ENCODE measurements at places on chromosomes 11 and 22. TPM values are rescaled to one million over a fixed set of nuclear protein-coding genes. Genes with fewer than 3 reads are reported as not detected.

- no peak for DNase-seq
Observed at GRCh38 chr11:33984682-33985389, 66.7 kb upstream of the CAPRIN1 start.

- peak; percentile 41 for DNase-seq
Observed at GRCh38 chr11:61999141-61999975, 31.9 kb upstream of the FTH1 start.

GRCh38 chr11:128963744-128964325, 21.2 kb upstream of the TP53AIP1 start:
- no peak for DNase-seq

DNA sequence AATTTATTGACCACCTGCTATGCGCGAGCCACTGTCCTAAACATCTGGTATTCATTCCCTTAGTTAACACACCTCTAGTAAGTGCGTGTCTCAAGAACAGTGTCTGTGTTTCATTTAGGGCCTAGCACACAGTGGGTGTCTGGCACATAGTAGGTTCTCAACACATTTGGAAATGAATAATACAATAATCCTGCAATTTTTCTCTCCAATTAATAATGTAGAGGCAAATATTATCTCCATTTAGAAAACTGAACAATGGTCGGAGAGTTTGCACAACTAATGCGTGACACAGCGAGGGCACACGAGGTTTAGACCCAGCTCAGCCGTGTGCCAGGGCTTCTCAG, 4.0 kb upstream of the NCF4 start:
- no peak for DNase-seq

DNA sequence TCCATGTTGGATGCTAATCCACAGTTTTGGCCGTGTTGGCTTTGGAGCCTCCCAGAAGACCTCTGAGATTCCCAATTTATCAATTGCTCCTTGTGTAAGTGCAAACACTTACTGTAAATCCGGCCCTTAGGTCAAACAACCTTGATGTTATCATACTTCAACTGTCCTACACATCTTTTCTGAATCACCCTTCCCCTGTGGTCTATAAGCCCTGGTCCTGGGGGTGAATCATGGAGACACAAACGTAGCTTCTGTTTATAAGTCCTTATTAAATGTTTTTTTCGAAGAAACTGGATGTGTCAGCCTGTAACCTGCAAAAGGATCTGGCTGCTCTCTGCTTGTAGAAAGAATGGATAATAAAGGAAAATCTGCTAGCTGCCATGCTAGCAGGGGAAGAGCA, 1.7 kb upstream of the IL10RA start:
- no peak for DNase-seq

DNA sequence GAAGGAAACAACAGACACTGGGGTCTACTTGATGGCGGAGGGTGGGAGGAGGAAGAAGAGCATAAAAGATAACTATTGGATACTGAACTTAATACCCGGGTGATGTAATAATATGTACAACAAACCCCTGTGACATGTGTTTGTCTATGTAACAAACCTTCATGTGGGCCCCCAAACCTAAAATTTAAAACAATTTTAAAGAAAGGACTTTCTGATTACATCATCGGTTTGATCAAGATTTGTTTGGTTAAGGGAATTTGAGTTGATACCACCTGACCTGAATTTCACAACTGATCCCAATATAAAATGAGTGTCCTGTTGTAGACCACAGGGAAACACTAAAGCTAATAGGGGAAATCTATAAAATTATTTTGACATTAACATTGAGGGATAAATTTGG, 34.3 kb downstream of the APIP start:
- no peak for DNase-seq

- no peak for DNase-seq
Observed at GRCh38 chr22:45672564-45673481, 1.2 kb downstream of the ATXN10 start.

DNA sequence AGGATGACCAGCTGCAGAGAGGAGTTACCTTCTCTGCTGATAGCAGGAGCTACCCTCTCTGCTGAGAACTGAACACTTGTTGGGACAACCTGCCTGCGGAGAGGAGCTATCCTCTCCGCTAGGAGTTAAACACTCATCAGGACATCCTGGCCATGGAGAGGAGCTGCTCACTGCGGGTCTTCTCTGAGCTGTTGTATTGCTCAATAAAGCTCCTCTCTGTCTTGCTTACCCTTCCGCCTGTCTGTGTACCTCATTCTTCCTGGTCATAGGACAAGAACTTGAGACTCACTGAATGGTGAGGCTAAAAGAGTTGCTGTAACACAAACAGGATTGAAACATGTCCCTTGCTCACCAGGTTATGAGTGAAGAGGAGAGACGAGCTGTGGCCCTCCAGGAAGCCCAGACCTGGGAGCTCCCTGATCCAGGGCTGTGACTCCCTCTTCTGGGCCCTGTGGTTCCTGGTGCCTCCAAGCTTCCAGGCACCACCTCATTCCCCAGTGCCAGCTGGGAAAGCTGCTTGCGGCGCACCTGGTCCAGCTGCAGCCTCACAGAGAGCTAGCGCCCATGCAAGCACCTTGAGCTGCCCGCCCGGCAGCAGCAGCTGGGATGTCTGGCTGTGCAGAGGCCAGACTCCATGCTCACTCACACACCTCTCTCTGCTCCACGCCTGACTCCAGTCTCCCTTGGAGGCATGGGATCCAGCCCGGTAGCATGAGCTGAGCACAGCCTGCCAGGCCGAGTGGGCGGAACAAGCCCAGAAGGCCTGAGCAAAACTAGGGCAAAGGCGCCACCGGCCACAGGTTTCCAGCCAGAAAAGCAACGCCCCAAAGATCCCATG, 50.5 kb downstream of the RAB30 start:
- no peak for DNase-seq

GRCh38 chr11:64234647-64235379, 429 bp downstream of the VEGFB start:
- DNase-seq = peak; percentile 85

GRCh38 chr11:13109616-13110015, 100.5 kb downstream of the RASSF10 start:
- no peak for DNase-seq

- DNase-seq = no peak
Observed at GRCh38 chr11:120039039-120039438, 98.9 kb downstream of the TRIM29 start.

- DNase-seq = no peak
Observed at GRCh38 chr22:37300551-37301017, 18.3 kb downstream of the CYTH4 start.

The OPCML gene
- 1.3 TPM for total RNA-seq

DNA sequence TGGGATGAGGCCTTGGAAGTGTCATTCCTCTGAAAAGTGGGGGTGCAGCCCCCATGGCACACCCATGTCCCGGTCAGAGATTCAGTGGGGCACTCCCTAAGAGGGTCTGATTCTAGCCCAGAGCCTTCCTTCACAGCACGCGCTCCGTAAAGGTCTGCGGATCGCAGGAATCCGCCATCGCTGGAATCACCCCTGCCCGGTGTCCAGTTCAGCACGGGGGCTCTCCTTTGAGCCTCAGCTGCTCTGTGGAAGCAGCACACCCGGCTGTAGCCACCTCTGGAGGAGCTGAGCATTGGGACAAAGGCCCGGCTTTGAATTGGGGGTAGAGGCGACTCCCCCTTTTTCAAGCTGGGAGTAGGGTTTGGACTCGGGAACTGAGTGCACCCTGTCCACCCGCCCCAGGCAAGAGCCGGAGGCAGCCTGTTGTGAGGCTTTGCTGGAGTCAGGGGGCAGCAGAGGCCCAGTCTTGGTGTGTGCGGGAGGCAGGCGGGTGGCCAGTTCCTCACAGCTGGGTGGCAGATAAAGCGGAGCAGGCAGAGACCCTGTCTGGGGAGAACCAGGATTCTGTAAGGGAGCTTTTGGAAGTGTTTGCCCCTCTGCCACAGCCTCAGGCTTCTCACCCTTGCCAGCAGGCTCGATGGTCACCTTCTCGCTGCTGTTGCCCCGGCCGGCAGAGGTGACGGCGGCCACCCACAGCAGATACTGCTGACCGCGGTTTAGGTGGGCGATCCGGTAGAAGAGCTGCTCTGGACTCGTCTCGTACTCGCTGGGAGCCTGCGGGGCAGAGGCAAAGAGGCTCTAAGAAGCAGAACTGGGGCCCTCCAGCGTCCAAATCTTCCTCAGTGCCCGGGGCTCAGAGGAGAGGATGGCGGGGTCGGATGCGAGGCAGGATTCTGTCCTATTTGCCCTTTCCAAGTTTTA, 115.9 kb downstream of the CEP164 start:
- DNase-seq = peak; percentile 79

The CBX7 gene
- 93.4 TPM for total RNA-seq

The PRR33 gene
- total RNA-seq = not detected

DNA sequence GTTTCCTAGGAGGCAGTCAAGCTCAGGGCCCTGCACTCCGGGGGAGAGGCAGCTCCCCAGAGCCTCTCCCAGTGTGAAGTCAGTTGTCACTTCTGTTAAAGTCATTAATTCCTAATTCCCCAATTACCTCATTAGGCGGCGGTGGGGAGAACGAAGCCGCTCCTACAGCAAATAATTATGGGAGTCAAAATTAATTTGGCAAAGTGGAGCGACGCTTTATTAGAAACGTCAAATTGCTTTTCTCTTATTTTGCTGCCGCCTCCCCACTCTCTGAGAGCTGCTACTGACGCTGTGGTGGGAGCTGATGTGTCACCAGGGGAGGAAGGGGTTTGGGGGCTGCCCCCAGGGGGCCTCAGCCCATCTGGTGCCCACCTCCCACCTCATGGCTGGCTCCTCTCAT, 41.6 kb downstream of the SLC22A12 start:
- no peak for DNase-seq

DNA sequence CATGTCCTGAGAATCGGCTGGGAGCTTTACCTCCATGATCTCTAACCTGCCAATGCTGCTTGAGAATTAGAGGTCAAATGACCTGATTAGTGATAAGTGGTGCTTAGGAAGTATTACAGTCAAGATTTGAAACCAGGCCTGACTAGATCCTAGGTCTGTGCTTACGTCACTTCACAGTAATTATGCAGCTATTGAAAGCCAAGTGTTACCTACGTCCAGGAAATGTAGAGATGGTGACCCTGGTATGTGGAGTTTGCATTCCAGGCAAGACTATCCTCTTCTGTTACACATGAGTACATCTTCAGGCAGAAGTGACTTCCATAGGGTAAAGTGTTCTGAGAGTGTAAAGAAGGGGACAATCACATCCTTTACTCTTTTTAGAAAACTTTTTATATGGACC, 530.4 kb upstream of the TENM4 start:
- DNase-seq = no peak

DNA sequence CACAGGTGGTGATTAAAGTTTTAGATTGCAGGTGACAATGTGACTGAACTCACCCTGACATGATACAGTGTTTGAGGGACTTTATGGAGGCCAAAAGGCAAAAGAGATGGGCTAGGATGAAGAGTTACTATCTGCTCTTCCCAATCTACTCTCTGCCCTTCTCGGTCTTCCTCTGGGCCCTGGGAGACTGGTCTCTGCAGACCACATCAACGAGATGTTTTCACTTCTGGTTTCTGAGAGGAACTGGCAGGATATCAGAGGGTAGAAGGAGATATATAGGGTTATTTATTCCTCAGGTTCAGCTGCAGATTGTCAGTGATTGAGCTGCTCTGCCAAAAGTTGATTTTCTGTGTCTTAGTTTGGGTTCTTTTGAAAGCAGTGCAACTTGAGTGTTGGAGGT, 32.4 kb upstream of the CD44 start:
- DNase-seq = no peak

GRCh38 chr11:121890946-121891515, 225.0 kb downstream of the BLID start:
- no peak for DNase-seq

The CHADL gene
- total RNA-seq = 2.7 TPM

DNA sequence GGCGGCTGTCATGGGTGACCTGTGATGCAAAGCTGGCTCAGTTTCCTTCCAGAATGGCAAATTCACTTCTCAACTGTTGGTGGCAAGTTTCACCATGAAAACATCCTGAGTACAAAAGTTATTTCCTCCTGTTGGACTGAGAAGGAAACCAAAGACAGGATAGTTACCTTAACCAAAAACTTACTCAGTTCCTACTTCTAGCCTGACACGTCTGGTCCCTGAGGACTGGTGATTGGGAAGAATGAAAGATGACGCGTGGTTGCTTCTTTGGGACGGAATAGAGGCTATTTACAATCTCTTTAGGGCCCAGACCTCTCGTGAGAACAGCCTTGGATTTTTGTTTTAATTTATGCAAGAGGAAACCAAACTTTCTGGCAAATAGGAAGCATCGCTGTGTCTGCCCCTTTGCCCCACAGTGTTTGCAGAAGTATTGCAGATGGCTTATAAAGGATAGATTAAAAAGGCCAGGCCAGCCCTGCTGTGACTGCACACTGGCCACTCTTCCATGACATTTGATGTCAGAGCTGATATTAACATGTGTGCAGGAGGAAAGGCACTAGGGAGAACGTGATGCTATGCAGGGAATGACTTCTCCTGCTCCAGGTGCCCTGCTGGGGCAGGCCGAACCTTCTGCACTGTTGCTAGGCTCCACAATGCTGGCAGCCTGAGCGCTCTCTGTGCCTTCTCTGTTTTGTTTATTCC, 7.6 kb downstream of the VPS26B start:
- DNase-seq = no peak

DNA sequence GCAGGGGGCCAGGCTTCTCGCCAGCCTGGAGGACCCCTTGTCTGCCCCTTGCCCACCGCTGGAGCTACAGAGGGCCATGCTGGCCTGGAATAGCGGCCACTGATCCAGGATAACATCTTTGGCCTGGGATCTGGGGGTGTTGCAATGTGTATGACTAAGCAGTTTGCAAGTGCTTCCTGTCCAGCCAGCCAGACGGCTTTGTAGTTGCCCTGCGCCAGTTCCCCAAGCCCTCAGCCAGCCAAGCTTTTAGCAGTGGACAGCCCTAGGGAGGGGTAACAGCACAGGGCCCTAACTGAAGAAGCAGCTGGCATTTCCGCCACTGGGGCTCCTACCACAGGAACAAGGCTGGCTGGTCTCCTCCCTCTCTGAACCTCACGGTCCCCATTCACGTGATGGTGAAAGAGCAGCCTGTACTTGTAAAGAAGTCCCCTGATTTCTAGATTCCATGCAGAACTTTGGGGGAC, 32.1 kb downstream of the UQCR10 start:
- peak; percentile 95 for DNase-seq

GRCh38 chr11:7034019-7034418, 13.7 kb downstream of the NLRP14 start:
- no peak for DNase-seq

The NRIP3 gene
- total RNA-seq = 2.6 TPM

- no peak for DNase-seq
Observed at GRCh38 chr11:61756452-61757212, 4.2 kb downstream of the MYRF start.

- no peak for DNase-seq
Observed at GRCh38 chr11:59641156-59641555, 25.6 kb upstream of the OSBP start.

All from aorta (tissue), 5 donors.